ENCODE measurements at places on chromosomes 7 and 10.

- no peak for DNase-seq
Measured at GRCh38 chr7:2165239-2165609, 67.5 kb downstream of the MAD1L1 start.

- DNase-seq, result no peak
Measured at GRCh38 chr7:17986851-17987250, 40.8 kb downstream of the PRPS1L1 start.

- peak; percentile 61 for DNase-seq
Measured at GRCh38 chr7:5396542-5396941, 27.1 kb downstream of the TNRC18 start.

GRCh38 chr10:35675846-35676245, 33.8 kb upstream of the FZD8 start:
- DNase-seq, result no peak

- no peak for DNase-seq
Measured at GRCh38 chr7:144936314-144936713, 100.5 kb upstream of the TPK1 start.

DNA sequence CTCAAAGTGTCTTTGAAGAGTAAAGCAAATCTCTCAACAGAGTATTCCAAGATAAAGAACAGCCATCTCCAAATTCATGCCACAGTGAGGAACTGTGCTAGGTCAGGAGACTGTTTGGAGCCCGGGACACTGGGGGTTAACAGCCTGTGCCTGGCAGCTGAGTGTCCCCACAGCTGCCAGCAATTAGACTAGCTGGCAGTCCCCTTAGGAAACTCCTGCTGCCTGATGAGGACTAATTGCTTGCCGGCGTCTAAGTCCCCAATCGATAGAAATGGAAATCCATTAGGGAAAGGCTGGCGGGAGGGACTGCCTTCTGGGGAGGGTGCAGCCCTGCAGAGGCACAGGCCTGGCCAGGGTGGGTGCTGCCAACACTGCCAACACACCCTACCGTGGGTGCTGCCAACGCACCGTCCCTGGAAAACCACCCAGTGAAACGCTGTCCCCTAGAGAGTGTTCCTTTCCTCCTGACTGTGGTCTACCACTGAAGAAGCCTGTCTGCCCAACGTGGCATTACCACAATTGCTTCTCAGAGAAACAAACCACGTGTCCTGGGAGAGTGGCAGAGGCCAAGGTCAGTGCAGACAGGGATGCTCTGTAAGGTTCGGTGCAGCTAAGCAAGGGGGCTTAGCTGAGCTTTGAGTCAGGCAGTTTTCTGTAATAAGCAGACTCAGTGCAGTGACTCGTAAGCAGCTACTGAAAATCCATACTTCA, 60.8 kb downstream of the XRCC2 start:
- no peak for DNase-seq

GRCh38 chr10:129850316-129850715, 113.8 kb downstream of the EBF3 start:
- no peak for DNase-seq

GRCh38 chr7:53070883-53071282, 35.5 kb downstream of the POM121L12 start:
- DNase-seq, result no peak

GRCh38 chr7:95056107-95056739, 148.8 kb downstream of the PPP1R9A start:
- DNase-seq, result no peak

DNA sequence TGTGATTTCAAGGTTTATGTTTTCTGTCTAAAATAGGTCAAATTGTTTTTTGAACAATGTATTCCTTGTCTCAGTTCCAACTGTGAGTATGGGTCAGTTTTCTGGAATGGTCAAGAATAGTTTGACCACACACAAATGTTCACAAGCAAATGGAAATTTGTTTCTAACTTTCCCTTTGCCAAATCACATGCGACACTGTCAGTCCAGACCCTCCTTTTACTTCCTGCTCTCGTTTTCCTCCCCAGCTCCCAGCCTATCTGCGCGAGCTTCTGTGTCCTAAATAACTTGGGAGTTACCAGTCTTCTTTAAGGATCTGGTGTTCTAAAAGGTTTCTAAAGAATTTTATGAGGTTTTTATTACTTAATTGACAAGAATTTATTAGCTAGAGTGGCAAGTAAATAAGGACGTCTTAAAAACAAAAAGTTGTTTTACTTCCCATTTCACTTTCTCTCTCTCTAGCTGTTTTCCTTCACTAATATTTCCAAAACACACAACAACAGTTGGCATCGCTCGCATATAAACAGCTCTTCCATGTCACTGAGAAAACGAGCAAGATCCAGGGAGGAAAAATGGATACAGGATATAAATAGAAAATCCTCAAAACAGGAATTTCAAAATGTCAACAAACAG, 266.1 kb upstream of the KLF6 start:
- no peak for DNase-seq

GRCh38 chr7:50145801-50146338, 52.8 kb upstream of the ZPBP start:
- no peak for DNase-seq

- no peak for DNase-seq
Measured at GRCh38 chr7:117645481-117646165, 165.8 kb downstream of the CFTR start.

DNA sequence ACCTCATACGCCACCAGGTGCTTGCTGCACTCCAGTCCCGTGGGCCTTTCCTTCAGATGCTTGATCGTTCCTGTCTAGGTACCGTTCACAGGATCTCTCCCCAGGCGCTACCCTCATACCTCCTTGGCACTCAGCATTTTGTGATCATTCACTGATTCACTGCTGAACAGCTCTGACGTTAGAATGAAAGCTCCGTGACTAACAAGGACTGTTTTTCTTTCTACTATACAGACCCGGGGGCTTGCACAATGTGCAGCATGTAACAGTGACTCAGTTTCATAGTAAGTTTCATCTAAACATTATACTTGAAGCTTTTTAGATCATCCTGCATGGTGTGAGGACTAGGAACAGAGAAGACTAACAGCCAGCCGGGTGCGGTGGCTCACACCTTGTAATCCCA, 20.6 kb downstream of the KIN start:
- DNase-seq, result no peak

DNA sequence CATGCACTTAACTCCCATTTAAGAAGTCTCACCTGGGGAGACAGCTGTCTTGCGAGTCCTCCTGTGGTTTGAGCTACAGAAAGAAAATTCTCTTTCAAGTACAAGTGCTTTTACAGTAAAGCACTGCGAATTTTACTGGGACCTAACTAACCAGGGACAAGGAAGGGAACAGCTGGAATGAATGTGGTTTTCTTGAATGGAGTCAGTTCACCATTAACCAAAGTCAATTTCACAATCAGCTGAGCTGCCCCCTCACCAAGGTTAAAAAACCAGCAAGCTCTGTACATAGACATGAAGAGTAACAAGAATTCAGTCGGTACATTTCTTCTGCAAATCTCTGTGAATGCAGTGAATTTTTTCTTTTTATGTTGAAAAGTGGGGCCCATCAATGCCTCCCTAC, 56.3 kb downstream of the GFRA1 start:
- no peak for DNase-seq

- DNase-seq, result no peak
Measured at GRCh38 chr7:104805449-104806317, 208.3 kb upstream of the KMT2E start.
